ENCODE measurements at places on chromosomes 7 and 10.

- no peak for DNase-seq
Measured at GRCh38 chr10:46229144-46229563, 57.6 kb upstream of the ANTXRL start.

GRCh38 chr7:78038465-78039080 is 240.0 kb downstream of the PHTF2 start:
- no peak for DNase-seq

DNA sequence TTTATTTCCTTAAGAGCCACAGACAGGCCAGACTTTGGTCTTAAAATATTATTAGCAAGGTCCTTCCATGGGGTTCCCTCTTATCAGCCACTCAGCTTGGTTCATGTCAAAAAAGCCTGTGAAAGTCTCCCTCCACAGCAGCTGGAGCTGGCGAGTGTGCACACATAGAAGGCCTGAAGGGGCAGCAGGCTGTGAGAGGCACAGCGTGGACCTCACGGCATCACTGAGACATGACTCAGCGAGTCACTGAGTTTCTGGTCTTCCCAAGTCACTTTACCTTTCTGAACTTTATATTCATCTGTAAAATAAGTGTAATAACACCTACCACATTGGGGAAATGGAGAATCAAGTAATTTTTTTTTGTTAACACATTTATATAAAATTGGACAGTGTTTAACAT is 8.7 kb downstream of the TAF3 start:
- no peak for DNase-seq

- DNase-seq: no peak
Measured at GRCh38 chr7:506921-507622, 12.6 kb downstream of the PDGFA start.
